ENCODE measurements at places on chromosomes 6 and 20. TPM values are rescaled to one million over a fixed set of nuclear protein-coding genes. Genes with fewer than 3 reads are reported as not detected.

- H3K36me3 ChIP-seq, result no peaks in the 10 kb centered on the region
- H3K4me1 ChIP-seq, result no peaks in the 10 kb centered on the region
- H3K27ac ChIP-seq, result no peak overlapping the region
- H3K27me3 ChIP-seq, result no peaks in the 10 kb centered on the region
- H3K4me3 ChIP-seq, result no peak overlapping the region
Measured at GRCh38 chr6:156659822-156660198, 117.4 kb upstream of the ARID1B start.

Gene SYNDIG1
- total RNA-seq, result not detected

Gene ANKRD66
- not detected for total RNA-seq

- no peak overlapping the region for H3K27ac ChIP-seq
- H3K36me3 ChIP-seq, result no peaks in the 10 kb centered on the region
- H3K4me1 ChIP-seq, result no peaks in the 10 kb centered on the region
- no peaks in the 10 kb centered on the region for H3K27me3 ChIP-seq
- H3K4me3 ChIP-seq, result no peak overlapping the region
- no peak for DNase-seq
Measured at GRCh38 chr6:32329141-32329540, 42.6 kb downstream of the TSBP1 start.

Gene SAMD3
- total RNA-seq, result not detected

- no peak overlapping the region for H3K4me3 ChIP-seq
- no peaks in the 10 kb centered on the region for H3K4me1 ChIP-seq
- H3K27ac ChIP-seq, result no peak overlapping the region
- no peak for DNase-seq
Measured at GRCh38 chr6:84193114-84193708, 34.2 kb downstream of the CEP162 start.

Gene NFATC2
- total RNA-seq, result 11.1 TPM

DNA sequence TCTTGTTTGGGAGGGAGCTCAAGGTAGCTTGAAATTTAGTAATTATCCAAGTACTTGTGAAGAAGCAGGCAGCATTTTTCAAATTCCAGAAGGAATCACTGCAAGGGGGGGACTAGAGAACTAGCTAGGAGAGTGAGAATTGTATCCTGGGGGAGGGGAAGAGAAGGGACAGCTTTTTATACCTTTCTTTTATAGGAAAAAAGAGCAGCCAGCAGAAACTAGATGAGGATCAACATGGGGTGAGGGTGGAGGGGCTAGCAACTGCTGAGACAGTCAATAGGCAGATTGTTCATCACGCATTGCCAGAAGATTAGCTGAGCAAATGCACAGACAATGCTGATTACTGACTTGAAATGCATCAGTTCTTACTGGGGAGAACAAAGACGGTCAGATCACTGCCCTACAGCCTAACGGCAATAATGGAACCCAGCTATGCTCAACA, 514.3 kb upstream of the CITED2 start:
- no peaks in the 10 kb centered on the region for H3K36me3 ChIP-seq
- no peaks in the 10 kb centered on the region for H3K27me3 ChIP-seq
- no peak overlapping the region for H3K4me3 ChIP-seq
- no peak overlapping the region for H3K27ac ChIP-seq
- DNase-seq, result no peak

GRCh38 chr20:9306521-9306920, 207.9 kb upstream of the LAMP5 start:
- H3K4me1 ChIP-seq, result peaks cover 1% of the 10 kb centered on the region
- no peaks in the 10 kb centered on the region for H3K36me3 ChIP-seq

Gene BPIFB4
- total RNA-seq, result not detected

Gene BFSP1
- total RNA-seq, result 1.00 TPM

DNA sequence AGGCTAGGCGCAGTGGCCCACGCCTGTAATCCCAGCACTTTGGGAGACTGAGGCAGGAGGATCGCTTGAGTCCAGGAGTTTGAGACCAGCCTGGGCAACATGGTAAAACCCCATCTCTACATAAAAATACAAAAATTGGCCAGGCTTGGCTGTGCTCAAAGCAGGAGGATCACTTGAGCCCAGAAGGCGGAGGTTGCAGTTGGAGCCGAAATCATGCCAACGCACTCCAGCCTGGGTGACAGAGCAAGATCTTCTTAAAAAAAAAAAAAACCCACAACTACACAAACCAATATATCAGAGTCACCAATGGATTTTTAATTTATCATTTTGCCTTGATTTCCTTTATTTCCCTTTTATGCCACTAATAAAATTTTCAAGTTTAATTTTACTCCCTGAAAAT, 9.3 kb downstream of the MAP3K5 start:
- no peak overlapping the region for H3K4me3 ChIP-seq
- no peaks in the 10 kb centered on the region for H3K36me3 ChIP-seq
- H3K27ac ChIP-seq, result peak overlapping the region; percentile 39
- H3K27me3 ChIP-seq, result no peaks in the 10 kb centered on the region
- no peak for DNase-seq

DNA sequence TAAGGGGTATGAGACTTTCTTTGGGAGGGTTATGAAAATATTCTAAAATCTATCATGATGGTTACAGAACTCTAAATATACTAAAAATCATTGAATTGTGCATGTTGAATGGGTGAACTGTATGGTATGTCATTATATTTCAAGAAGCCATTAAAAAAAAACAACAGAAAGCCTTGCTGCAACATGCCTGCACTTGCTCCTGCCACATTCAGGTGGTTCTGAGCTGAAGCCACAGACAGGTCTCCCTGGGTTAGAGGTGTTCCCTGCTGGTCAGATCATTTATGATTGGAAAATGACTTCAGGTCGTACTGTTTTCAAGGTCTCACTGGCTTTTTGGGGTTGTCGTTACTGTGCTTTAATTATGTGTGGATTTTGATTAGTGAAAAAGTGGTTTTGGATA, 13.3 kb downstream of the GMPR start:
- no peaks in the 10 kb centered on the region for H3K4me1 ChIP-seq
- DNase-seq, result no peak
- no peak overlapping the region for H3K4me3 ChIP-seq
- no peaks in the 10 kb centered on the region for H3K27me3 ChIP-seq
- no peaks in the 10 kb centered on the region for H3K36me3 ChIP-seq

Gene KCNK16
- not detected for total RNA-seq

DNA sequence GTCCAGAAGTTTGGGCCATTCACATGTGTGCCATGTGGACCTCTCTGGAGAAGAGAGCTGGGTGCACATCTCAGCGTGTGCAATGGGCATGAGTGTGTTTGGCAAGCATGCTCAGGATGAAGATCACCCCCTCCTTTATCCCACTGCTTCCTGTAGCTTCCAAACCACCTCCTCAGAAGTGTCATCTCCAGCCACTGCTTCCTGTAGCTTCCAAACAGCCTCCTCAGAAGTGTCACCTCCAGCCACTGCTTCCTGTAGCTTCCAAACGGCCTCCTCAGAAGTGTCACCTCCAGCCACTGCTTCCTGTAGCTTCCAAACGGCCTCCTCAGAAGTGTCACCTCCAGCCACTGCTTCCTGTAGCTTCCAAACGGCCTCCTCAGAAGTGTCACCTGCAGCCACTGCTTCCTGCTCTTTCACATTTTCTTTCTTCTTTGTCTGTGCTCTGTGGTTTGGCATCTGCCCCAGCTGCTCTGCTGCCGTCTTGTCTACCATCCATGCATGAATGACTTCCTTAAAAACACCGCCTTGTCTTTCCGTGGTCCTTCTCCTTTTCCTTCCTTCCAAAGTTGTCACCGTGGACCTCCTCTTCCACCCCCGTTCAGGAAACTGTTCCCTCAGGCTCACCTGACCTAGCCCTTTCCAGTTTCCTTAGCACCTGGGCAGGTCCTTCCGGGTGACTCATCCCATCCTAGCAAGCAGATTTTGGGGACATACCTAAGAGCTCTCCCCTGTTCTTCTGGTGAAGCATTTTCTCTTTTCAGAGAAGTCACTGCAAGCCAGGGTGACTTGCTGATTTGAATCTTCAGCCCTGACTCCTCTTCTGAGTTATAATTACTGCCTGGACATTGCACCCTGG, 43.5 kb upstream of the TIAM2 start:
- no peaks in the 10 kb centered on the region for H3K4me1 ChIP-seq
- no peaks in the 10 kb centered on the region for H3K36me3 ChIP-seq
- no peak overlapping the region for H3K27ac ChIP-seq
- DNase-seq, result no peak

DNA sequence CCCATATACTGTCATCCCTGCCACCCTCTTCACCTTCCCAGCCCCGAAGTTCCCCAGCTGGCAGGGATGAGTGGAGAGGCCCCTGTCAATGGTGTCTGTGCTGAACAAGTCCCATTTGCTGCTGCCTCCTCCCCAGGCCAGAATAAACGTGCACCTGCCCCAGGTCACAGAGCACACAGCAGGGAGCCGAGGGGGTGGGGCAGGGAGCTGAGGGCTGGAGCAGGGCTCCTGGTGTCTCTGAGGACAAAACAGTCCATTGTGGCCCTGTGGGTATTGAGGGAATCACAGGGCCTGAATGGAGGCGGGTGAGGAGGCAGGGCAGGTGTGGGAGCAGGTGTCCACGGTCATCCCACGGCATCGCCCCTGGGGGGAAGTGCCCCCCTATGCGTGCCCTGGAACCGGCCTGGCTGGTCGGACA, 55.8 kb downstream of the SNAI1 start:
- H3K4me1 ChIP-seq, result peaks cover 3% of the 10 kb centered on the region
- no peak for DNase-seq

DNA sequence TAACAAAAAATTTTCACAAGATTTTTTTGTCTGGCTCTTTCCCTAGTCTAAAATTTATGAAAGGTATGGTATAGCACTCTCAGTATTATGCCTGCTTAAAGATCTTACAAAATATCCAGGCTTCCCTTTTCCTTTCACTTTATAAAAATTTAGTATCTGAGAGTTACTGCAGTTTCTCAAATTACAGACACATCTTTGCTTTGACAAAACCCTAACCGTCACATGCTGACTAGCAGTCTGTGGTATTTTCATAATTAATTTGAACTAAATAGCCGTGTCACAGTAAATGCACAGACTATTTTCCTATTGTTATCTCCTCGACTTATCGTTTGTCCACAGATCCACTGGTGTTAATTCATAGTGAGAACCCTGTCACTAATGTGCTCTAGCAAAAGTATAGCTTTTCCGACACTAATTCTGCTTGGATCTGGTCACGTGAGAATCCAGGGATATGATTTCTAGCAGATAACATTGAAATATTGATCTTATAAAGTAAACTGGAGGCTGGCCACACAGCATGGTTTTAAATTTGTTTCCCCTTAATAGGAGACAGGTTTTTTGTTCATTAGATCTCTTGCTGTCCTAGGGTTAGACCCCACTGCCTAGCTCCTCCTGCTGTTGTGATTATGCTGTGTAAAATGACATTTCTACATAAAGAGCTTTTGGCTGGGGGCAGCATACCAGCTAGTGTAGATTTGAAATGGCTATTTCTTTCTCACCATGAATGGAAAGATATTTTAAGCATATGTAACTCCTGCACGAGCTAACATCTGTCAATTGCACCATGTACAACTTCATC, 340.6 kb upstream of the SASH1 start:
- no peak overlapping the region for H3K27ac ChIP-seq
- DNase-seq, result no peak
- H3K4me1 ChIP-seq, result no peaks in the 10 kb centered on the region
- no peaks in the 10 kb centered on the region for H3K27me3 ChIP-seq
- no peaks in the 10 kb centered on the region for H3K36me3 ChIP-seq

Gene PDYN
- total RNA-seq, result not detected

GRCh38 chr6:170108890-170109587, 181.8 kb downstream of the DLL1 start:
- H3K27me3 ChIP-seq, result peaks cover 3% of the 10 kb centered on the region
- no peaks in the 10 kb centered on the region for H3K36me3 ChIP-seq
- H3K4me3 ChIP-seq, result no peak overlapping the region
- no peak overlapping the region for H3K27ac ChIP-seq

Gene AGER
- total RNA-seq, result 9.0 TPM

Data from transverse colon (tissue), 4 donors.